ENCODE measurements at places on chromosomes 6 and 20.

DNA sequence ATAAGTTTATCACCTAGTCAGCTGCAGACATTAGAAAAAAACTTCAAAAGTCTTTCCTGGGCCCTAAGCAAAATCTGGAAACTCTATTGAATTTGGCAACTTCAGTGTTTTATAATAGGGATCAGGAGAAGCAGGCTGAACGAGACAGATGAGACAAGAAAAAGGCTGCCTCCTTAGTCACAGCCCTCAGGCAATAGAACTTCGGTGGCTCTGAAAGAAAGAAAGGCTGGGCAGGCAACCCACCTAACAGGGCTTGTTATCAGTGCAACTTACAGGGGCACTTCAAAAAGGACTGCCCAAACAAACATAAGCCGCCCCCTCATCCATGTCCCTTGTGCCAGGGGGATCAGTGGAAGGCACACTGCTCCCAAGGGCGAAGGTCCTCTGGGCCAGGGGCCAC lies 657.9 kb upstream of the HS3ST5 start:
- DNase-seq, result no peak

DNA sequence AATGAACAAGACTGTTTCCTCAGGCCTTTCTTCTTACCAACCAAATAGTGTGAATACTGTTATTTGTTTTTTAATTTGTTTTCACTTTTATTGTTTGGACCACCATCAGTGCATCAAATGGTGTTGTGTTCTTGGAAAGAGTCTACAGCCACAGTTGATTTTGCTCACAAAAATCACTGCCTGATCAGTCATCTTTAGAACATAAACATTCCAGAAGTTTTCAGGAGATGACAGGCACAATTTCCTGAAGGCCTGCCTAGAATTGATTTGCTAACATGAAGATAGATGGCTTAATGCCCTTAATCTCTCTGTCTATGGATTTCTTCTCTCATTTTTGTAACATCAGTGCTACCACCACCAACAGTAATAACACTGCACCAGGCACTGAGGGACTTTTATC lies 13.5 kb downstream of the IL22RA2 start:
- DNase-seq, result no peak

DNA sequence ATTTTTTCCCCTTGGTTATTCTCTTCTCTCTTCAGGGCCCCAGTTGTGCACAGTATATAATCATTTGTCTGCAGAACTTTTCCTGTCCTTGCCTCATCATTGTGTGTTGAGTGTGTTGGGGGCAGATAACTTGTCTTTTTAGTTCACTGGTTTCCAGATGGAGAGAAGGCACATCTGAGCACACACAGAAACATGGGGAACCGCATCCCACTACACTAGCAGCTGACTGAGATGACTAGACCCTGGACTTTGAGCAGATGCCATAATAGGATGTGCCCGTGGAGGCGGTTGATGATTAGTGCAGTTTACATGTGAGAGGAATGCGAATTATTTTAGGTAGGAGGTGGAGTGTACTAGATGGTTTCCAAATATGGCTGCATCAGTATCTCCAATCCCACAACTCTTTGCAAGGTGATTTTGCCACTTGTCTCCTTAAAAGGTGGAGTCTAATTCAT lies 26.5 kb upstream of the SH3BGRL2 start:
- DNase-seq, result no peak

- no peak for DNase-seq
Measured at GRCh38 chr20:63064310-63064709, 57.5 kb upstream of the BHLHE23 start.

All from Panc1 (cell line).